ENCODE measurements at places on chromosomes 13 and 19.

DNA sequence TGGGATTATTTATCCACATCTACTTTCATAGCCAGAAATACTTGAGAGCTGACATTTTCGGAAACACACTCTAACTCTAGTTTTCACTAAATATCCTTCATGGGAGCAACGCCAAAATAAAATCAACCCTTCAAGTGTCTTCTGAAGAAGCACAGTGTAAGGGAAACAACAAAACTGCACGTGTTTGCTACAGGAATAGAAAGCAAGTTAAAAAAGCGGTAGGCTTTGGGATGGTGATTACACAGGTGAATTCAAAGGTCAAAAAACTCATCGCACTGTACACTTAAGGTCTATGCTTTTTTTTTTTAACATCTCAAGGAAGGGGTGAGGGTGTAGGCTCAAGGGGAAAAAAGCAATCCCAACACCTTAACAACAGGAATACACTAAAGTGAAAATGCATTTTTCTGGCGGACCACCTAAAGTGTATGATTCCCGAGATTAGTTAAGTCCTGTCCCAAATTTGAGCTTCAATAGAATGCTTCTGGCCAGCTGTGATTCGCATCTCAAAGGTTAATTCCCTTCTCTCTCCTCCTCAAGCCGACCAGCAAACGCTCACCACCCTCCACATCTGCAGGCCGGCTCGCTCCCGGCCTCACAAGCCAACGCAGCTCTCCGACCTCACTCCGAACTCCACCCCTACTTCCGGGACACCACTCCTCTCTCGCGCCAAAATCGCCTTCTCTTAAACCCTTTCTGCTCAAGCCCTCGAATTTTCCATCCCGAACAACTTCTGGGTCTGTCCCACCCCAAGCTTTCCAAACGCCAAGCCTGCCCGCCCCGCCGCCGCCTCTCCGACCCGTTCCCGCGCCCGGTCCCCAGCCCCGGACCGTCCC lies 1.1 kb downstream of the ARGLU1 start:
- DNase-seq = no peak

DNA sequence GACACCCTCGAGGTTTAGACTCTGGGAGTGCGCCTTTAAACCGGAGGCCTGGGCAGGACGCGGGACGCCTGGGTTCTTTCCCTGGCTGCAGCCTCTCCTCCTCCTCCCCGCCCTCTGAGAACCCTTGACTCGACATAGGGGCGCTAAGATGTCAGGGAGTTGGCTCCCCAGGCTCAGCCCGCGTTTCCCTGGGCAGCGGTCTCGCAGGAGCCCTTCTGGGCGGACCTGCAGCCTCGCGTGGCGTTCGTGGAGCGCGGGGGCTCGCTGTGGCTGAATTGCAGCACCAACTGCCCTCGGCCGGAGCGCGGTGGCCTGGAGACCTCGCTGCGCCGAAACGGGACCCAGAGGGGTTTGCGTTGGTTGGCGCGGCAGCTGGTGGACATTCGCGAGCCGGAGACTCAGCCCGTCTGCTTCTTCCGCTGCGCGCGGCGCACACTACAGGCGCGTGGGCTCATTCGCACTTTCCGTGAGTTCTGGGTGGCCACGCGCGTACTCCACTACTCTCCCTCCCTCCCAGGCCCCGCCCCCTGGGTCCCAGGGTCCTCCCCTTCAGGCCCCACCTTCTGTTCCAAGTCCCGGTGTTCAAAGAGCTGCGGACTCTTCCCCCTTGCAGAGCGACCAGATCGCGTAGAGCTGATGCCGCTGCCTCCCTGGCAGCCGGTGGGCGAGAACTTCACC lies 1.3 kb downstream of the ICAM5 start:
- no peak for DNase-seq

GRCh38 chr19:15129856-15130585 lies 22.8 kb downstream of the SYDE1 start:
- no peak for DNase-seq

DNA sequence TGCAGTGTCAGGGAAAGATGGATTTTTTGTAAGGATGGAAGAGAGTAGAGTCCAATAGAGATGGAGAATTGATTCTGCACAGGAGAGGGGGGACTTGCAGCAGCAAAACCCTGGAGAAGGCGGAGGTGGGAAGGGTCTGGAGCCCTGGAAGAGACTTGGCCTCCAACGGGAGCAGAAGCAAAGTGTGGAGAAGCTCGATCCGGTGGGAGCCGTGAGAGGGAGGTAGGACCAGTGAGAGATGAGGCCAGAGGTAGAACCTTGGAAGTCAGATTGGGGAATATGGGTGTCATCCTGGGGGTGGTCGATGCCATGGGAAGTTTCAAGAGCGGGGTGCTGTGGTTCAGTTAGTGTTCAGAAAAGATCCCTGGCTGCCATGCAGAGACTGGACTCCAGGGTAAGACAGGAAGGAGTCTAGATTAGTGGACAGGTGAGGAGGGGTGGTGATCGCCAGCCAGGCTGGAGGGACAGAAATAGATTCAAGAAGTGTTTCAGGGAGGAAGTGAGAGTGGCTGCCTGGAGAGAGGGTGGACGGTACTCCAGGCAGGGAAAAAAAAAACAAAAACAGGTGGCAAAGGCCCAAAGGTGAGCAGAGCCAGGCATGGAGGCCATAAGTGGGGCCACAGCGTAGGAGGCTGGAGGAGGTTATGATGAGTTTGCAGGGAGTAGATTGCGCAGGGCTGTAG lies 2.6 kb downstream of the PPP5C start:
- no peak for DNase-seq

DNA sequence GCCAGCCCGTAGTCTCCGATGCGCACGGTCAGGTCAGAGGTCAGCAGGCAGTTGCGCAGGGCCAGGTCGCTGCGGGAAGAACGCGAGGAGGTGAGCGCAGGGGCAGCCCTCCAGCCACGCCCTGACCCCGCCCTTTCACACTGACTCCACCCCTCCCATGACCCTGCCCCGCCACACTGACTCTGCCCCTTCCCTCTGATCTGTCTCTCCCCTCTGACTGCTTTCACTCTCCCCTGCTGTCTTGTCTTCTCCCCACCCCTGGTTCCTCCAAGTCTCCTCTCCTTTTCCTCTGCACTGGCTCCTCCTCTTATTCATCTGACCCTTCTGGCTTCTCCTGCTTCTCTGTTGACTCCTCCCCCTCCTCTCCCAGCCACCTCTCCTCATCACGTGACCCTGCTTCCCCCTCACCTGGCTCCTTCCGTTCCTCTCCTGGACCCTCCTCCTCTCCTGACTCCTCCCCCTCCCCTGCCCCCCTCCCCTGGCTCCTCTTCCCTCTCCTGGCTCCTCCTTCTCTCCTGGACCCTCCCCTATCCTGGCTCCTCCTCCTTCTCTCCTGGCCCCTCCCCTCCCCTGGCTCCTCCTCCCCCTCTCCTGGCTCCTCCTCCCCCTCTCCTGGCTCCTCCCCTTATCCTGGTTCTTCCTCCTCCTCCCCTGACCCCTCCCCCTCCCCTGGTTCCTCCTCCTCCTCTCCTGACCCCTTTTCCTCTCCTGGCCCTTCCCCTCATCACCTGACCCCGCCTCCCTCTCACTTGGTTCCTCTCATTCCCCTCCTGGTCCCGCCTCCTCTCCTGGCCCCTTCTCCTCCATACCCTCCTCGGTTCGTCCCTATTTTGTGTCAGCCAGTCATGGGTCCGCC lies 9.9 kb downstream of the LMTK3 start:
- peak; percentile 30 for DNase-seq

DNA sequence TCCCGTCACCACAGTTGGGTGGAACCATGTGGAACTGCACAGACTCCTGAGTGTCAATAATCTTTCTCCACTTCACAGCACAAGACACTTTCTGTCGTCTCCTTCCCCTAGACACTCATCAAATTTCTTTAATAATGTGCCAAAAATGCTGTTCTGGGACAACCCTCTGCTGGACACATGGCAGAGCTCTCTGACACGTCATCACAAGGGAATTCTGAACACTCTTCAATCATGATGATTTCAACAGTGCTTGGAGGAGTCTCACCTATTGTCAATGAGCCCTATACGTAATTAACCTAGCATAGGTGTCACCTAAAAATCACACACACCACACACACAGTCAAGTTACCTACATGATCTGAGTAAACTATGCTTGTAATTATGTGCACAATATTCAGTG lies 141.3 kb downstream of the STOML3 start:
- no peak for DNase-seq

- no peak for DNase-seq
Measured at GRCh38 chr19:56112313-56112709, 8.8 kb downstream of the ZNF787 start.

DNA sequence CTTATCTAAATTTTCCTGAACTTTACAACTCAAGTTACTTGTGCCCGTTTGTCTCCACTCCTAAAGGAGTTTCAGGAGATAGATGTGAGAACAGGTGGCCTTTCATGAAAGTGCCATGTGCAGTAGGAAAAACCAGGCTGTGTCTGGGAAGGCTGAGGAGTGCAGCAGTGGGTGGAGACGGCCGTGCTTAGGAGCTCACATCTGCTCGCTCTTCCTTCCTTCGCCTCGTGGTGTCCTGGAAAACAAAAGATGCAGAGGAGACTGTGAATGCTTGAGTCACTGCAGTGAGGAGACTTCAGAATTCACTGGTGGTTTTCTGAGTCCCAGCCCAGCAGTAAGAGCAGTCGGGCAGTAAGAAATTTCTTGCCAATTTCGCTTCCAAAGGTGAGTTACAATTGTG lies 138.4 kb upstream of the RNF113B start:
- DNase-seq = peak; percentile 46
